ENCODE measurements at places on chromosomes 7 and 10.

DNA sequence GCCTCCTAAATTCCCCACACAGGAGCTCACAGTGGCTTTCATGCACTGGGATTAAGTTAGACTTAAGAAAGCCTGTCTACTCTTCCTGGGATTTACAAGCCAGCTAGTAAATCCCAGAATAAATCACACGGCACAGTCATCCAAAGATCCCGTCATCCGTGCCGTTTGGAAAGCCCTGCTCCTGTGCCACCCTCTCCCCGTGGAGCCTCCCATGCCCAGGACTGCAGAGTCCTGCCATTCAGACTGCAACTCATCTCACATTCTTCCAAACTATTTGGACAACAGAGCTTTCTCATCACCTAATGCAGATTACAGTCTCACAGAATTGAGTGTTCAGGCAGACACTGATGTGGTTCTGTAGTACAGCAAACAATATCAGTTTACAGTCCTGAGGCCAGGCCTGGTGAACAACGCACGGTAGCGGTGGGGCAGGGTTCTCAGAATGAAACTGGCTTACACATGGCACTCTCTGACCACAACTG lies 166.5 kb downstream of the EGFR start:
- no peak for DNase-seq

DNA sequence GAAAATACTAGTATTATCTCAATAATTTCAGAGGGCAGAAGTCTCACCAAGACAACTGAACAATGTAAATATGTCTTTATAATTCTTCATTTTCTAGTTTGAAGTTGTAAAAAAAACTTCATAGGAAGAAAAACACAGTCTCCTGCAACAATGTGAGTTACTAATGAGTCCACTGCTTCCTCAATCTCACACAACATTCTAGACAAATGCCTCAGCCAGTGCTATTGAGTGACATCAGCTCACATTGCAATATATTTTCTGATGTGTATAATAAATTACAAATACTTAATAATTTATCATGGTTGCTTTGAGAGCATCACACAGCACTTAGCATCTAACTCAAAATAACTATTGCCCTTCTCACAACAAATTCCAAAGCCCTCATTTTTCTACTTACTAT lies 321.2 kb downstream of the GRM8 start:
- DNase-seq: no peak

- DNase-seq: no peak
These were observed 74.6 kb downstream of the ATRNL1 start for GRCh38 chr10:115167751-115168150.

DNA sequence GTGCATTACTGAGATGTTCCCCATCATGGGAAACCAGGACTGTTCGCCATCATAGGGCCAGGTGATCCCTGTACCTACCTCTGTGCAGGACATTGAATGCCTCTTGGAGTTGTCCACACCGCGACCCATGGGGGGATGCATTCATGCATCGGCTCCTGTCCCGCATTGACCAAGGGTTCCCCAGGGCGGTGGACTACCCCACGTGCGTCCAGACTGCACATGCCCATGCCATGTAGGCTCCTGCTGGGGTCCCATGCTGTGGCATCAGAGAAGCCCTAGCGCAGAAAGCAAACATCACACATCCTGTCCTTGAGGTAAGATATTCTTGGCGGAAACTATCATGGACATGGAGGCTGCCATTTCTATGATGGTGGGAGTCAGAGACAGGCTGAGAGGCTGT lies 121.6 kb upstream of the UNC5B start:
- no peak for DNase-seq

DNA sequence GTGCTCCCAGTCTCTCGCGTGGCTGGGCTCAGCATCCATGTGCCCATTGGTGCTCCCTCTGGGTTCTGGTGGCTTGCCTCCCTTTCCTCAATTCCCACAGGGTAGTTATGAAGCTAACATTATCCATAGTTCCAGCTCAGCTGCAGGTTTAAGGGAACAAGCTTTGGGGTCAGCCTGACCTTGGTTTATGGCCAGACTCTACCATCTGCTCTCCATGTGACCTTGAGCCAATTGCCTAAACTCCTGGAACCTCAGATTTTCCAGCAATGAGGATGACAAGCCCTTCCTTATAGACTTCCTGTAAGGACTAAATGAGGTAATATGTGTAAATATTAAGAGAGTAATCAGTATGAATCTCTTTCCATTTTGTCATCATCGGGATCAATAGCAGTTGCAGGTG lies 10.1 kb upstream of the SLC29A3 start:
- no peak for DNase-seq

DNA sequence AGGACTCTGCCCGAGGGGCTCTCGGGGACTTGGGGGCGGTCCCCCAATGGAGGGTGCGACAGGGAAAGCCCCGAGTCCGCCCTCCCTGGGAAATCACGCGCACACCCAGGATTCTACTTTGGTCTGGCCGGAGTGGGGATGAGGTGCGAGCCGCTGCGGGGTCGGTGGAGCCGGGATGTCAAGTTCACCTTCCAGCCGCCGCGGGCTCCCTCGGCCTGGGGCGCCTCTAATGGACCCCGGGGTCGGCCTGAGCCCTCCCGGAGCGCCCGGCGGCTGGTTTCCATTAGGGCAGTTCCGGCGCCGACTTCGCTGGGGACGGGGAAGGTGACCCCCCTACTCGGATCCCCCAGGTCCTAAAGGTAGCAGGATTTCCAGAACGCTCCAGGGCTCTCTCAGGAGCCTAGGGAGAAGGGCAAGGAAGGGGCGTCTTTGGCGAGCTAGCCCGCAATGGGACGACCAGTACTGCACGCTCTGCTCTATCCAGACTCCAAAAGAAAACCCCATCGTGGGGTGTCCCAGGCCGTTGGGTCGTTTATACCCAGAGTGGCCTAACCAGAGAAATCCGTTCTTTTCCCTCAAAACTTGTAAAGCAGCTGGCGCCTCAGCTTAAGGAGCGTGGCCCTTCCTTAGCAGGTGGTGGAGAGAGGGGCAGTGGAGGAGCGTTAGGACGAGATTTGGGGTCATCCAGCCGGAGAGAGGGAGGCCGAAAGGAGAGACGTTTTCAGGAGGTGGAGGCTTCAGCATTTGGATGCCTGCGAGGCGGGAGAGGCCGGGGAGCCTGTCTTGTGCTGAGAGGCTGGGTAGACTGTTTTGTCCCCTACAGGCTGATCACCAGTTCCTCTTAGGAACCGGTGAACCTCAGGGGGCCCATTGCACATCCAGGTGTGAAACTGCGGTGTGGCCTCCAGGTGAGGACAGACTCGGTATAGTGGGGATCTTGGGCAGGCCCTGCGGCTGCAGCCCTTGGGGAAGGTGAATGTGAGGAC lies 860 bp upstream of the WDR86 start:
- DNase-seq: no peak

DNA sequence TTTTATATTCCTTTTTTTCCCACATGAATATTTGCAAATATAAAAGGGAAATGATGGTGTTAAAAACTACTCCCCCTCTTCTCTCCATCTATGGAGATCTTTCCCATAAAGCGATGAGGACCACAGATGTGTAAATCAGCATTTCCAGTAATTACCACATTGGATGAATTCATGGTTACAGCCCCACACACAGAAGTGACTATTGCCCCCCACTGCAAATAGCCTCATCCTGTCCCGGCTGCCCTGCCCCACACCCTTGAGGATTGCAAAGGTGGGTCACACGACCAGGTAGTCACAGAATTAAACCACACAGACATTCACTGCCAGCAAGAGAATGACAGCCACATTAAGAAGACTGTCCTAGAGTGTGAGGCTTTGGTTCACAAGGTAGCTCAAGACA lies 145.1 kb downstream of the DOCK4 start:
- no peak for DNase-seq

DNA sequence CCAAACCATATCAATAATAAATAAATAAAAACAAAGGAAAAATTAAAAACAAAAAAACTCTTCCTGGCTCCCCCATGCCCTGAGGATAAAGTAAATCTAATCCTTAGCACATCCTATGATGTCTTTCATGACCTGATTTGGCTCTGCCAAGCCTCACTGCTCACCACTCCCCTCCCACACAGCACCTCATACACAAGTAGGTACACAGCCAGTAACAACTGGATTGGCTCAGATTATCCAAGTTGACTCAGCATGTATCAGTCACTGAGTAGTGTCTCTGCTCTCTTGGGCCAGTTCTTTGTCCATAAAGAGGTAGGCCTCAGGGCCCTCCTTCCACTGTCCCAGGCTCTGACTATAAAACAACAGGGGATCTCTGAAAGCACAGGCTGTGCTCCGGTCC lies 99.6 kb downstream of the STRA8 start:
- no peak for DNase-seq

DNA sequence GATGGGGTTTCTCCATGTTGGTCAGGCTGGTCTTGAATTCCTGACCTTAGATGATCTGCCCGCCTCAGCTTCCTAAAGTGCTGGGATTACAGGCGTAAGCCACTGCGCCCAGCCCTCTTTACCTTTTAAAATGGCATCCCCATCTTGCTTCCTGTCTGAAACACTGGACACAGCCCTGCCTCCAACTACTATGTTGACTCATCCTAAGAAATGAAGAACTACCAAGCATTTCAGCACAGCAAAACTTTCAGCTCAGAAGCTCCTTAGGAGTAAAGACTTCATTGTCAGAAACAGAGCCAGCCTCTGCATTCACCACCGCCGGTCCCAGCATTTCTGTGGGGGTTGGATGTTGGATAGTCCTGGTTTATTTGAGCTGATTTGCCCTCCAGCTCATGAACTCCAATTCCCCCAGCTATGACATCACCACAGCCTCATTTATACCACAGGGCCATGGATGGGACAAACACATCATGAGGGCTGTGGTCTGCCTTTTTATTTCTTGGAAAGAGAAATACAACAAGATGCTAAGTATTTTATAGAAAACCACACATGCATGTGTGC lies 123.5 kb downstream of the ADCY1 start:
- DNase-seq: no peak

- DNase-seq: peak; percentile 6
These were observed 17.3 kb upstream of the SAMD9L start for GRCh38 chr7:93165447-93165846.

- DNase-seq: no peak
These were observed 73.5 kb downstream of the PROSER2 start for GRCh38 chr10:11896549-11897200.

- DNase-seq: no peak
These were observed 19.9 kb upstream of the ZNF138 start for GRCh38 chr7:64774204-64774842.

DNA sequence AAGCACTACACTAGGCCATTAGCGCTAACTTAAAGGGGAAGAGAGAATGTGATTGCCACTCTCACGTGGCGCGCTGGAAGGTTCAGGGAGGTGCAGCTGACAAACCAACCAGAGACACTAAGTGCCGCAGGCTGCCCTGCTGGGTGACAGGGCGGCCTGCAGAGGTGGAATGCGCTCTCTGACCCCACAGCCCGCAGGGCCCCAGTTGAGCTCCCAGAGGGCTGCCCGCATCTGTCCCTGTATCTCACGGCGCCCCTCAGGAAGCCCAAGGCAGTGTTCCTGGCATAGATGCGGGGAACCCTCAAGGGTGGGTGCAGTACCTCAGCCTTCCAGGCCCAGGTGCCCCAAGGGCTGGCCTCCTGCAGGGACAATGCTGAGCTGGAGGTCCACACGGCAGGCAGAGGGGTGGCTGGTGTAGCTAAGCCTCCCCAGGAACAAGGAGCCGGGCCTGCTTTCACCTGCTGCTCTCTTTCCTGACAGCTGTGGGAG lies 66.6 kb downstream of the CALML3 start:
- DNase-seq: no peak

DNA sequence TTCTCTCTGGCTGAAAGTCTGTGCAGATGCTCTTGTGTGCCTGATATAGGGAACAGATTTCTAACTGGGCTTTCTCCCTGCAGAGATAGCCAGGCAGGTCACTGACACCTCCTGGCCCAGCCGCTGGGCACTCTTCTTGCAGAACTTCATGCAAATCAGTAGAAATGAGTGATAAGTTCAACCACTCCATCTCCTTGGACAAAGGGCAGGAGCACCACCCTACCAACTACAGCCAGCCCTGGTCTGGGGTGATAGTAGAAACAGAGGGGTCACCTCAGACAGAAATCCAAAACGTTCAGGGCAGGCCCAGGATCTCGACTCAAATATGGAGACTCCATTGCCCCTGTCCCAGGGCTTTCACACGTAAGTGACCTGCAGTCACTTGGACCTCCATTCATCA lies 917.8 kb upstream of the ZNF722 start:
- DNase-seq: no peak

- no peak for DNase-seq
These were observed 85.1 kb downstream of the WASHC2A start for GRCh38 chr10:50152792-50153272.

GRCh38 chr7:94374231-94374630 lies 20.5 kb upstream of the COL1A2 start:
- no peak for DNase-seq

DNA sequence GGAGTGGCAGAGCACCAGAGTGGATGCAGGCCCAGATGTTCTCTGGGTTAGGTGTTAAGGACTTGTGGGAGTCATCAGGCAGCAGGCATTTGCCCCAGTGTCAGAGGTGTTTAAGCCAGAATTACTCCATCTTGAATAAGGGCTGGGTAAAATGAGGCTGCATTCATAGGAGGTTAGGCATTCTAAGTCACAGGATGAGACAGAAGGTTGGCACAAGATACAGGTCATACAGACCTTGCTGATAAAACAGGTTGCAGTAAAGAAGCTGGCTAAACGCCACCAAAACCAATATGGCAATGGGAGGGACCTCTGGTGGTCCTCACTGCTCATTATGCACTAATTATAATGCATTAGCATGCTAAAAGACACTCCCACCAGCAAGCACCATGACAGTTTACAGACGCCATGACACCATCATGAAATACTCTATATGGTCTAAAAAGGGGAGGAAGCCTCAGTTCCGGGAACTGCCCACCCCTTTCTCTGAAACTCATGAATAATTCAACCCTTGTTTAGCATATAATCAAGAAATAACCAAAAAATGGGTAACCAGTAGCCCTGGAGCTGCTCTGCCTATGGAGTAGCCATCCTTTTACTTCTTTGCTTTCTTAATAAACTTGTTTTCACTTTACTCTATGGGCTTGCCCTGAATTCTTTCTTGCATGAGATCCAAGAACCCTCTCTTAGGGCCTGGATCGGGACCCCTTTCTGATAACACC lies 882 bp upstream of the LRRC61 start:
- DNase-seq: peak; percentile 39

DNA sequence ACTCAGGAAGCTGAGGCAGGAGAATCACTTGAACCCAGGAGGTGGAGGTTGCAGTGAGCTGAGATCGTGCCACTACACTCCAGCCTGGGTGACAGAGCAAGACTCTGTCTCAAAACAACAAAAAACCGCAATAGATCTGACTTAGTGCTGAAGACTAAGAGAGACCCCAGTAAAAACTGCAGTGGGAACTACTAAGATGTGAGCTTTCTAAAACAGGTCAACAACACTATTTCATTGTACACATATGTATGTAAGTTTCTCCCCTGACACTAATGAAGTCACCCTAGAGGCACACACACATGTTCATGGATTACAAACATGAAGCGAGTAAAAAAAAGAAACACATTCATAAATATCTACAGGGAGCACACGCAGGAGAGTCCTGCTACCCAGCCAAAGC lies 68.3 kb downstream of the PDE1C start:
- no peak for DNase-seq

DNA sequence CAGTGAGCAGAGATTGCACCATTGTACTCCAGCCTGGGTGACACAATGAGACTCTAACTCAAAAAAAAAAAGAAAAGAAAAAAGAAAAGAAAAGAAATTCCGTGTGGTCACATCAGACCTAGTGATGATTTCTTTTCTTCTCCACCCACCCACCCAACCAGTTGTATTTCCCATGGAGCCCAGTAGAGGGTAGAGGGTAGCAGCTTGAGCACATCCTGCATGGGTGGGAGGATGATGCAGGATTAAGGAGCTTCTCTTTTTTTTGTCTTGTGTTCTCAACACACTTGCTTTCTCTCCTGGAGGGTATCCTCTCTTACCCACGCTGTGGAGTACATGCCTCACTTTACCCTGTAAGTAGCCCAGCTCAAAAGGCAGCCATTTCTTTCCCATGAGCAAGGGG lies 118.6 kb upstream of the CARD11 start:
- DNase-seq: no peak

Data from CD4-positive, alpha-beta T cell treated with Interleukin-6 at 100 ng/mL for 8 hours (primary cell).